ENCODE measurements at places on chromosomes 4 and X.

DNA sequence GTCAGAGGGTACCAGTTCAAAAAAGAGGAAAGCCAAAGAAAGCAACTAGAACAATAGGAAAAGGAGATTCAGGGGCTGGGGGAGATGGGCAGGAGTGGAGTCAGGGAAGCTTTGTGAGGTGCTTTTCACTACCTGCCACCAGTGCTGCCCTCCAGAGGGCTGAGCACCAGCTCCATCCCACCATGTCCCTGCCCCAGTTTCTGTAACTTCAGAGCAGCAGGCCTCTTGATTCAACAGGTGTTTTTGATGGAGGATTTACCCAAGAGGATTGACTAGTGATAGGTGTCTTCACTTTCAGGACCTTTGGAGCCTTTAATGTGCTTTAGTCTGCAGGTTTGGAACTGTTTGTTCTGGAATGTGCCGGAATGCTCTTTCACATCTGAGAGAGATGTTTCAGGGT, 12.1 kb downstream of the KIT start:
- no peak for DNase-seq

DNA sequence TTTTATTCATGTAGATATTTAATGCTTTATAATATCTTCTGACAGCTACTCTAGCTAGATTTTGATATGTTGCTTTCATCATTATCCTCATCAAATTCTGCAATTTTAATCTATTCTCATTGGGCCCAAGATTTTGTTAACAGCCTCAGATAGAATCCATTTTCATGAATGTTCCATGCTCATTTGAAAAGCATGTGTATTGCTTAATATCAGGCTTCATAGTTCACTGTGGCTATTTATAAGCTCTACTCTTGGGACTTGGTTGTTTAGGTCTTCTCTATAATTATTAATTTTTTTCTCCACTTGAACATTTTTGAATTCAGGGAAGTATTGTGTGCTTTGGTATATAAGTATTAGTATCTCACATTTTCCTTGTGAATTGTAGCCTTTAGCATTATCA, 41.8 kb downstream of the RAB40A start:
- no peak for DNase-seq

GRCh38 chr4:133600008-133600407, 450.9 kb downstream of the PCDH10 start:
- DNase-seq: no peak

DNA sequence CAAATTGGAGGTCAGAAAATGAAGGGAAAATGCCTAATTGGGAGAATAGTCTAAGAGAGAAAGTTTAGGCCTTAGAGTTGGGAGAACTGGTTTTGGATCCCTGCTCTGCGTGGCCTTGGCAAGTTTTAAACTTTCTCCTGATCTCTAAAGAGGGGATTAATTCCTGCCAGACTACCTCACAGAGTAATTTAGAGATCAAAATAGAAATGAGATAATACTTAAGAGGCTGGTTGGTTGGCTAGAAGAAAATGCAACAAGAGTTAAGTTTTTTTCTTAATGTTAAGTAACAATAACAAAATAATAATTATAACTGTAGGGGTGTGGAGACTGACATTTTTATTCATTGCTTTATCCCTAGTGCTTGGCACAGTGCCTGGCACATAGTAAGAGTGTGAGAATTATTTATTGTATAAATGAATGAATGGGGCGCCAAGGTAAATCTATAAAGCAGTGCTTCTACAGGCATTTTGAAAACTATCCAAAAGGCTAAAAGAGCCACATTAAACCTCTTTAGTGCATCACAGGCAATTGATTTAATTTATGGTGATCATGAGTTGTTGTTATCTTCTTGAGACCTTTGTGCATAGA, 160.5 kb downstream of the RASL11B start:
- DNase-seq: no peak

GRCh38 chrX:63330681-63331080, 20.5 kb downstream of the SPIN4 start:
- no peak for DNase-seq

DNA sequence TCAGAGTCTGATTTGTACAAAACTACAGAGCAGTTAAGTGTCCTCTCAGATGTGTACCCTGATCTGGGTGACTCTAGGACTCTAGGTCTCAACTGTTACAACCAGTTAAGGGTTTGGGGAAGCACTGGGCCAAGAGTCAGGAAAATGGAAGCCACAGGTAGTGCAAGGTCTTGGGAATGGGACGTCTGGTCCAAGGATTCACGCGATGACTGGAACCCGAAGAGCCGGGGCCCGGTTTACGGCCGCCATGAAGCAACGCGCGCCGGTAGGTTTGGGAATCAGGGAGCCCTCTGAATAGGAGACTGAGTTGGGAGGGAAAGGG, 321 bp upstream of the HPRT1 start:
- no peak for DNase-seq

GRCh38 chr4:17812125-17812524, 1.3 kb downstream of the NCAPG start:
- DNase-seq: no peak

- DNase-seq: no peak
Measured at GRCh38 chr4:122606364-122607043, 14.4 kb downstream of the IL21 start.

DNA sequence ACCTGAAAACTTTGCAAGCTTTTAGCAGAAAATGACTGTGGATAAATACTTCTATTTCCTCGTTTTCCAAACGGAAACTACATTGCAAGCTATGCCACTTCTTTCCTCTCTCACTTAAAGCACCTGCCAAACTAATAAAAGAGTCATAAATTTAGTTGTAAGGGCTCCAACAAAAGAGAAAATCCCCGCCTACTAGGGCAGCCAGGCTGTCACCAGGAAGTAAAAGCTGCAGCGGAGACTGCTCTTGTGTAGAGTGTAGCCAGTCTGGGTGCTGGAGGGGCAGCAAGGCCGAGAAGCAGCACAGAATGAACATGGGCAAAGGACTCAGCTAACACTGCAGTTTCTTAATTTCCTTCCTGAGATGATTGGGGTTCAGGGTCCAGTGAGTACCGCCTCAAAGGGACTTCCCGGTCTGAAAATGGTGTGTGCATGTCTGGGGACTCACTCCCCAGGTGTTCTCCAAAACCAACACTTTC, 89.3 kb upstream of the MAML3 start:
- peak; percentile 19 for DNase-seq

- DNase-seq: peak; percentile 38
Measured at GRCh38 chrX:68684291-68684918, 36.9 kb downstream of the STARD8 start.

DNA sequence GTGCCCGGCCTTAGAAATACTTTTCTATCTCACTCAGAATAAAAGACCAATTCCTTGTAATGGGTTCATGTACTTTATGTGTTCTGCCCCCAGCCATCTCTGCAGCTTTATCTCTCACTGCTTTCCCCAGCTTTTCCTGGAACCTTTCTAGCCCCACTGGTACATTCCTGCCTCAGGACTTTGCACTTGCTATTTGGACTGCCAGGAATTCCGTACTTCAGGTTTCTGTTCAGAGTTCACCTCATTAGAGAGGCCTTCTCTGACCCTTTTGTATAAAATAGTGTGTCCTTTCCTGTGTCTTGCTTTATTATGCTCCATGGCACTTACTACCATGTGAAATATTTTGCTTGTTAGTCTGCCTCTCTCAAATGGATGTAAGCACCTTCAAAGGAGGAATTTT, 112.5 kb downstream of the PDLIM5 start:
- no peak for DNase-seq

GRCh38 chrX:133555782-133556458, 140.6 kb upstream of the GPC4 start:
- DNase-seq: no peak

GRCh38 chr4:77711469-77711868, 105.8 kb downstream of the CXCL13 start:
- DNase-seq: no peak

DNA sequence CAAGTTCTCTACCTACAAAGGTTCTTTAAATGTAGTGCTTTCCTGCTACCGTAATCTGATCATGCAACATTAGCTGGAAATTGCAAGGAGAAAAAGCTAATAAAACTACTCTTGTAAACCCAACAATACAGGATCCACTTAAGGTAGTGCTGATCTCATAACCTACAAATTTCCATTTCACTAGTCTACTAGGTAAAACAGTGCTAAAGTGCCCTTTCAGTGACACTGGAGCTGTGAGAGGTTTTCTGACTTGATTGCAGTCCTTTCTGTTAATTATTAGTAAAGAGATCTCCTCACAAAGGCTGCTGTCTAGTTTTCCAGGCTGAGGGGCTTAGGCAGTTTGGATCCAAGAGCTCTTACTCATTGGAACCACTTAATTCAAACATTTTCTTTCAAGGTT, 1118.7 kb downstream of the SH3BGRL start:
- DNase-seq: no peak

DNA sequence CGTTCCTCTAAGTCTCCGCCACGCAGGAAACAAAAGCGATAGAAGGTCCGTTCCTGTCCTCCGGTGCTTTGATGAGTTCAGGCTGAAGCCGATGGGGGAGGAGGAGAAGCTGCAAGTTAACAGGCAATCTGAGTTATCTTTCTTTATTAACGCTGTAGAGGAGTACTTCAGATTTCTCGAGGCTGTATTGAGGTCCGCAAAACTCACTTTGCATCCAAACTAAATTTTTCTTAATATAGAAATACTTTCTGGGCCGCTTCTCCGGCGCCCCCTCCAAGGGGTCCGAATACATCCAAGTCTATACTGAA, 395 bp upstream of the SOWAHB start:
- DNase-seq: no peak

GRCh38 chr4:7792616-7793015, 147.0 kb downstream of the AFAP1 start:
- DNase-seq: no peak

GRCh38 chr4:168162604-168163003, 70.3 kb downstream of the ANXA10 start:
- DNase-seq: no peak

- DNase-seq: no peak
Measured at GRCh38 chrX:112664924-112665323, 14.8 kb downstream of the LHFPL1 start.

GRCh38 chrX:38919202-38919601, 117.9 kb downstream of the MID1IP1 start:
- DNase-seq: no peak

GRCh38 chrX:39502486-39502885, 595.3 kb downstream of the BCOR start:
- DNase-seq: no peak

DNA sequence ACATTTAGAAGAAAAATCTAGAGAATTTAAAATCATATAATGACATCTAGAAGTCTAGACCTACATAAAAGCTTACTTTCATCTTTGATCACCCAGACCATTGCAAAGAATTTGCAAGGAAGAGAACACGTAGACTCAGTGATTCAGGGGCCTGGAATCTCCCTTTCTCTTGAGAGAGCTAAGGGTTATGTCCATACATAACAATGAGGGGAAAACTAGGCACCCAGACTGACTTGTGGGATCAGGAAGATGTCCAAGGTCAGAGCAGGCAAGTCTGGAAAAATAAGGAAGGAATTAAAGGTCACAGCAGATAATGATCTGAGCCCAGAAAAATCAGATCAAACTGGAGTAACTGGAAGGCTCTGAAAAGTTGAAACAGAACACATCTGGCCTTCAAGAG, 198.4 kb upstream of the SFRP2 start:
- DNase-seq: no peak

- DNase-seq: no peak
Measured at GRCh38 chr4:169976951-169977350, 49.2 kb downstream of the MFAP3L start.

DNA sequence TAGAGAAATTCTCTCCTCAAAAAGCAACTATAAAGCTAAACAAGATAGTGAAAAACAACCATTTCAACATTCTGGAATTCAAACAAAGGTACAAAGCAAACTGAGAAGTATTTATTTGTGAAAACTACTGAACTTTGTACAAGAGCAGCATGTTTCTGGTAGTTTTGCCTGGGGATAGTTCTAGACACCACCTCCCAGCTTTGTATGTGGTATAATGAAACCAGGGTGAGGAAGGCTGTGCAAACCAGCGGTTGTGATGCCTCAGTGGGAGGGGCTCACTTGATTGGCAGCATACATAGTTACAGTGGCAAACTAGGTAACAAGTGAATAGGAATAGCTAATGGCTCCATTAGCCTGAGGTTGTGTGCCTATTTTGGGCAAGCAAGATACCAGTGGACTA, 18.6 kb upstream of the FRMD7 start:
- DNase-seq: no peak

DNA sequence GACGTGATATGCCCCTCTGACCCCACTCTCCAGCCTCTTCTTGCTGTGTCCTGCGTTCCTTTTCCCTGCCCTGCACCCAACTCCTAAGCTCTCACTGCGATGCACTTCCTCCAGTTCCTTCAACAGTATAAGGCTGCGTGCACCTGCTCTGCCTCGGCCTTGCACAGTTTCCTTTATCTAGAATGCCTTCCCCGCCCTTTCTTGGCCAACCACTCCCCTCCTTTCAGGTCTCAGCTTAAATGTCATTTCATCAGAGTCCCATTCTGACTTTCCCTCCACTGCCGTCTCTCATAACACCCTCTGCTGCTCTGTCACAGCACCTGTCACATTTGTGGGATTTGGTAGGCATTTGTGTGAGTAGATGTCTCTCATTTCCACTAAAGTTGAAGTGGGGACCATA, 58.4 kb upstream of the NEIL3 start:
- peak; percentile 13 for DNase-seq

- no peak for DNase-seq
Measured at GRCh38 chr4:176270669-176271068, 1.6 kb upstream of the ASB5 start.

GRCh38 chr4:93313197-93313596, 515.4 kb upstream of the ATOH1 start:
- DNase-seq: no peak

GRCh38 chr4:176949029-176949428, 156.3 kb upstream of the VEGFC start:
- DNase-seq: no peak

- no peak for DNase-seq
Measured at GRCh38 chr4:1626941-1627340, 57.2 kb downstream of the FAM53A start.

- no peak for DNase-seq
Measured at GRCh38 chr4:120163895-120164294, 97.2 kb upstream of the MAD2L1 start.

DNA sequence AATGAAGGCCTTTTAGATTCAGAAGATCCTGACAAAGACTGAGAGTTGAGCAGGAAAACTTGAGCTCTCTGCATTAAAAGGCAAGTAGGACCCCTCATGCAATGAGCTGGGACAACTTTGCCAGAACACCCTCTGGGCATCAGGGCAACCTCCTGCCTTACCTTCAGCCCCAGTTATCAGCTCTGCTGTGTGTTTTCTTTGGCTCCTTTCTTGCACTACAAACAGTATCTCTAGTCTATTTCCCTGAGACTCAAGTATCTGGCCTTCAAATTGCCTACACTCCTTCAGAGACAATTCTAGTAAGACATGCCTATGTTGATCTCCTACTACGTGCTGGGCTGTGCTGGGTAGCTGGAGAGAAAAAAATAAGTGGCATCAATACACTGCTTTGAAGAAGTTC, 192.2 kb downstream of the MID1IP1 start:
- no peak for DNase-seq

Measured in stimulated activated CD4-positive, alpha-beta T cell treated with anti-CD3 and anti-CD28 coated beads, Interleukin-15, amount 100 ng/mL, for 24 hours (primary cell).